Stimulated activated naive CD8-positive, alpha-beta T cell treated with anti-CD3 and anti-CD28 coated beads, Interleukin-15, amount 100 ng/mL, for 72 hours (primary cell): ENCODE measurements at places on chromosomes 2 and 18.
A peak's percentile ranks its signal among the peaks of the same experiment; 100 is the strongest.

- no peak for DNase-seq
These were observed 846.7 kb upstream of the ID2 start for GRCh38 chr2:7835151-7835550.

DNA sequence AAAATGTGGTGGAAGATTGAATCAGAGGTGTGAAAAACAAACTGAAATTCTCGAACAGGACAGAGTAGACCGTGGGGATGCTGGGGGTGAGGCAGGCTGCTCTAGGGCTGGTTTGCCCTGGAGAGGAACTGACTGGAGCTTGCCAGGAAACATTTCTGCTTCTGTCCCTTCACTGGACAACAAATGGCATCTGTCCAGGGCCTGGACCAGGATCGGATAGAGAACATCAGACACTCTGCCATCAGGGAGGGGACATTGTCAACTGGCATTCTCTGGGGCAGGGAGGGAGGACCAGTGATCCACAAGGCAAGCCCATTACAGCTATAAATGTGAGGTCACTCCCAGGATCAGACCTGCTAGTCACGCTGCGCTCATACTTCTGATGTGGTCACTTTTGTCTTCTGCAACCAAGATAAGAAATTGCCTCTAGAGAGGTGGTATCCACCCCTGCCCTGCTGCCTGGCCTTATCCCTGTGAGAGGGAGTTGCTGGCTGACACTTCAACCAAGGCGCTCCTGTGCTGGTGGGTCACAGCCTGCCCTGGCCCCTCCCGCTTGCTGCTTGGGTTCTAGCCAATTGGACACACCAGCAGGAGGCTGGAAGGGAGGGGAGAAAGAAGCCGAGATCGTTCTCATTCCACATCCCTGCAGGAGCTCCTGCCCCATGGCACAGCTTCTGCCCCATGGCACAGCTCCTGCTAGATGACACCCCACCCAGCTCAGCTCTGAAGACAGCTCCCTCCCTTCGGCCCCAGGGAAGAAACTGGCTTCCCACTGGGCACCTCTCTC is 8.7 kb downstream of the NPPC start:
- DNase-seq = no peak

- no peak for DNase-seq
These were observed 29.4 kb downstream of the SH3YL1 start for GRCh38 chr2:234421-234820.

DNA sequence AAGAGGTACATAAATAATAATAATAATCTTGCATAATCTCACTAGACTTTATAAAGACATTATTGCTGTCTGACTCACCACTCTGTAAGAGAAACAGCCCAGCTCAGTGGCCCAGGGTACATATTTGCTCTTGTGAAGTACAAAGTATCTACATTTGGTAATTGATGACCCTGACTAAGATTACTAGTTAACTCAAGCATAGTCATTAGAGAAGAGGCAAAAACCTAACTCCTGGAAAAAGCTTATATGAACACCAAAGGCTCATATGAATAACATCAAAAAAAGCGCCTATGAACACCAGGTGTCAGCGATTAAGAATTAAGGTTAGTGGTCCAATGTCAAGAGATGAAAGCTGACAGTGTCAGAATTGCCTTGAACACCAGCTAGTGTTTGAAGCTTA is 38.4 kb downstream of the RAD51AP2 start:
- no peak for DNase-seq

DNA sequence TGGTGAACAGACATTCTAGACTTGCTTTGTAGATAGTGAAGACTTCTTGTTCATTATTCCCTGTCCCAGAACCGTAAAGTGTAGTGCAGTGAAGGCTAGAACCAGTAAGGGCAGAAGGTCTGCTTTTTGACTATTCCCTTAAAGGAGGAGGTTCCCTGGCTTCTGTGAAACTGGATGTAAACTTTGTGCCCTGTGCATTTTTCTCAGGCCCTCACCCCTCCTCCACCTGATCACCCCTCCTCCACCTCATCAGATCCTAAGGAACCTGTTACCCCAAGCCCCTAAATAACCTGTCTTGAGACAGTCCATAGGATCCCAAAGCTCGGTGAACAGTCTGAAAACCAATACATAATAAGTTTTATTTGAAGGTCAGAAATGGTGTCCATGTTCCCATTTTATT is 33.7 kb downstream of the SFT2D3 start:
- DNase-seq = no peak

- no peak for DNase-seq
These were observed 480.9 kb downstream of the TSN start for GRCh38 chr2:122236152-122236874.

- no peak for DNase-seq
These were observed 61.1 kb upstream of the RND3 start for GRCh38 chr2:150548527-150548926.

DNA sequence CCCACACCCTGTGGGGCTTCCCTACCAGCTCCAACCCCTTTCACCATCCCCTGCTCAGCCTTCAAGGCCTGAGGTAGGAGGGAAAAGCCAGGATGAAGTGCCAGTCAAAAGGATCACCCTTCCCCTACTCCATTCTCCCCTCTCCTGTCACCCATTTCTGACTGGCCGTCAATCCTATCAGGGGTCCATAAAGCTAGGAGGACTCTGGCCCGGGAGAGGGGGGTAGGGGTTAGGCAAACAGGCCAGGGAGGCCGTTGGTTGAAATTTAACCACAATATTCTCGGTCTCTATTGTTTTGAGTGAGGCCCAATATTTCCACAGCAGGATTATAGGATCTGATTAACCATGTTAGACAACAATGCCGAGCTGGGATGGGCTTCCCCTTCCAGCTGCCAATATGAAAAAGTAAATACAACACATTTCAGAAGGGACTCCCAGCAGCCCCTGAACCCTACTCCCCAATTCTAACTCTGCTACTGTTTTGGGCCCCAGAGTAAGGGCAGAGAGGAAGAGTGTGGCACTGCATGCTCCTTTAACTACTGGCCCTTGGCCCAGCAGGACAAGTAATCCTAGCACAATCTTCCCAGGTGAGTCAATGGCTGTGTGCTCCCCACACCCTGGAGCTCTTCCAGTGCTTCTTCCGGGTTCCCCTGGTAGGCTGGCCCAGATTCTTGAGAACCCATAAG is 10.6 kb upstream of the IHH start:
- DNase-seq = no peak

DNA sequence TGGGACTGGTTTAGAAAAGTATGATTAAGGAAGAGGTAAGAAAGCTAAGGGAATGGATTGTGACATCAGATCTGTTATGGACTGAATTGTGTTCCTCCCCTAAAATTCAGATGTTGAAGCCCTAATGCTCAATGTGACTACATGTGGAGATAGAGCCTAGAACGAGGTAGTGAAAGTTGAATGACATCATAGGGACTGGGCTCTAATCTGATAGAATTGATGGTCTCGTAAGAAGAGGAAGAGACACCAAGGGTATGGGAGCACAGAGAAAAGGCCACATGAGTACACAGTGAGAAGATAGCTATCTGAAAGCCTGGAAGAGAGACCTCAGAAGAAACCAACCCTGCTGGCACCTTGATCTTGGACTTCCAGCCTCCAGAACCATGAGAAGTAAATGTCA is 178.3 kb downstream of the TRIB2 start:
- no peak for DNase-seq

DNA sequence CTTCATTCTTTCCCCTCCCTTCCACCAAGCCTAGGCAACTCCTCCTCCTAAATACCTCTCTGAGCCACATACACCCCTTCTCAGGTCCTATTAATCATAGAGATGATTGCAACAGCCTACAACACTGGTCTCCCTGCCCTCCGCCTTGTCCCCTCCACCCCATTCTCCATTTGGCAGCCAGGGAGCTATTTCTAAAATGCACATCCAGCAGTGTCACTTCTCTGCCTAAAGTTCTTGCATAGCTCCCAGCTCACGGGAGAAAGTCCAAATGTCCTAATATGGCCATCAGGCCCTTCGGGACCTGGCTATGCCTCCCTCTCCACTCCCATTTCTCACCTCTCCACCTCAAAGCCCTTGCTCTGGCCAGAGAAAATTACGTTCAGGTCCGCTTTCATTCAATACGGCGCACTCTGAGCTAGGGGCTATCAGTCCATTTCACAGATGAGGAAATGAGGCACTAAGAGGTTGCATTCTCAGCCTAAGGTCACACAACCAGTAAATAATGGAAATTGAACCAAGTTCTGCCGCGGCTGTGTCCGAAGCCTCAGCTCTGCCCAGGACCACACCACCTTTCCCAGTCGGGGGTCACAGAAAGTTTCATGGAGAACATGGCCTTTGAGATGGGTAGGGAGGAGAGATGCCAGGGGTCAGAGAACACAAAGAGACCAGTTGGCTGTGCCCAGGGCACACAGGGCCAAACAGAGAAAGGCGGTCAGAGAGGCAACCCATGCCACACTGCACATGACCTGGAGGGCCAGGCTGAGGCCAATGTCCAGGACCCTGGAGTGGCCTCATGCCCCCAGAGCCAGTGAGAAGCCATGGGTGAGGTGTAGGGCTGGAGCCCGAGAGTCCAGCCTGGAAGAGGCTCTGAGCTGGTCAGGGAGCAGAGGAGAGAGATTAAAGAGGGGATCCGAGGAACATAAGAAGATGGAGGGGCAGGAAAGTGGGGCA is 72.8 kb downstream of the TNS1 start:
- DNase-seq = no peak

DNA sequence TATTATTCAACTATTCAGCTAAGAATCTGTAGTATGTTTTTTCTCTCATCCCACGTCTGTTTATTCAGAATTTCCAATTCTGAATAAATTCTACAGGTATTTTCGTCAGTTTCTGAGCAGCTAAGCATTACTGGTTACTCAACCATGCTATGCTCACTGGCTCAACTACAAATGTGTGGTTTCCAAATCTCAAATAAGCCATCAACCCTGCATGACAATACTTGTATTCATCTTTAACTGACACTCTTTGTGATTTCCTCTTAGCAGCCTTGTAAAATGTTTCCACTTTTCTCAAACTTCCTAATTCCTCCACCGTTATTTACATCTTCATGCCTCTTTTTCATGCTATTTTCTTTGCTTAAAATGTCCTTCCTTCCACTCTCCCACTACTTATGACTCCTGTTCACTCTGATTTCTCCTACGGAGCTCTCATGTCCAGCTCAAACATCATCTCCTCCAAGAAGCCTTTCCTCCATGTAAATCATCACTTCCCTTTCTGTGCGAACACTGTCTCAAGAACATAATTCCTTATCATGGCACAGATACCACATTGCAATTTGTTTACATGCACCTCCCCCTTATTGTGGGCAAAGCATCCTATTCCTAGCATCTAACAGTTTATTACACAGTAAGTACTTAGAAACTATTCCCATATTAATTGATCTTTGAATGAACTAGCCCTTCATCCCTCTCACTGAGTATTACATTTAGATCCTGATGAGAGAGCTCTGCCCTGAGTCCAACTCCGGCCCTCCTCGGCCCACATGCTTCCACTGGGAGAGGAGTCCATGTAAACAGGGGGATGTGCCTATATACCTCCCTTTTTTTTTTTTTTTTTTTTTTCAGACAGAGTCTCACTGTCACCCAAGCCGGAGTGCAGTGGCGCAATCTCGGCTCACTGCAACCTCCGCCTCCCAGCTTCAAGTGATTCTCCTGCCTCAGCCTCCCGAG is 10.5 kb downstream of the CCDC88A start:
- no peak for DNase-seq

DNA sequence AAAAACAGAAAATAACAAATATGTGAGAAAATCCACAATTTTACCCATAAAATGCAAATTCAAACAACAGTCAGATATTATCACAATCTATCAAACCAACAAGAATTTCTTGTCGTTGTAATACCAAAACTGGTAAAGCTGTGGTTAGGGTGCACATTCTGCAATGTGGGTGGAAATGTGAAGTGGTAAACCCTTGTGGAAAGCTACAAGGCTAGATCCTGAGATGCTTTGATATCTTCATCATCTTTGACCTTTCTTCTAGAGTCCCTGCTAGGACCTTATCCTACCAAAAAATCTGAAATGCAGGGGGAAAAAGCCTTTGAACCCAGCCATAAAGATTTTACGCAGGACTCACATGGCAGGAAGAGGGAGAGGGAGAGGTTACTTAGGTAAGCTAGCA is 17.2 kb upstream of the ATG16L1 start:
- peak; percentile 50 for DNase-seq

DNA sequence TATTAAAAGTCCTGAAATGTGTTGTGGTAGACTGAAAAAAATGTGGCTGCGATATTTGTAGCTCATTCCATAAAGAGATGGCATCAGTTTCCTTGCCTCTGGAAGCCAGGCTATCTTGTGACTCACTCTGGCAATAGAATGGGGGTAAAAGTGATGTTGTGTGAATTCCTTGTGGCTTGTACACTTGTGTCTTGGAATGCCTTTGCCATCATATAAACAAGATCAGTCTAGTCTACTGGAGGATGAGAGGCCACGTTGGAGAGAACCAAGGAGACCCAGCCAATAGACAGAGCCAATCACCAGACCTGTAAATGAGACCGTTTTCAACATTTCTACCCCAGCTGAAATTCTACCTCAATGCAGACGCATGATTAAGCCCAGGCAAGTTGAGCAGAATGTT is 254.1 kb downstream of the TRIB2 start:
- DNase-seq = no peak

DNA sequence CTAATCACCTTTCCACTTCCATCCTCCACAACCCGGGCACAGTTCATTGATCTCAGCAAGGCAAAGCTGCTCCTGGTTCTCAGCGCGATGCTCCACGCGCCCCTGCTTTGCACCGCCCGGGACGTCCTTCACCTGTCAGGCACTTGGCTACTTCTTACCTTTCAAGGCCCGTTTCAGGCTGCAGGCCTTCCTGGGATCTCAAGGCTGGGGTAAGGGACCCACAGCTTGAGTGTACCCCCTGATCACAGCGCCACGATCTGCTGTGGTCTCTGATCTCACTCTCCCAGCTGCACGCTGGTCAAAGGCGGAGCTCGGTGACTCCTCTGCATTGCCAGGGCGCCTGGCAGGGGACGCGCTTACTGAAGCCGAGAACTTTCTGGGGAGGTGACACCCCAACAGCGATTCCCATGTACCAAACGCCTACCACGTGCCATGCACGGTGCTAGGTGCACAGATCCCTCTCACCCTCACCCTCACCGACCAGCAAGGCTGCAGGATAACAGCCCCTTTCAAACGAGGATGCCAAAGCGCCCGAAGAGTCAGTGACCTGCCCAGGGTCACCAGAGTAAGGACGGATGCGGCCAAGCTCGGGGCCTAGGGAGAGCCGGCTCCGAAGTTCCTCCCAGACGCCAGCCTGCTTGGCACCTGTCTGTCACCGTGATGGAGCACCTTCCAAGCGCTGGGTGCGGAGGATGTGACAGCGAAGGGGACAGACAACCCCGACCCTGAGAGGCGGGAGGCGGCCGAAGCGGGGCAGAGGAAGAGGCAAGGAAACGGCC is 818 bp downstream of the ITGB1BP1 start:
- peak; percentile 63 for DNase-seq

GRCh38 chr2:217794133-217794986 is 208.4 kb downstream of the TNS1 start:
- no peak for DNase-seq

DNA sequence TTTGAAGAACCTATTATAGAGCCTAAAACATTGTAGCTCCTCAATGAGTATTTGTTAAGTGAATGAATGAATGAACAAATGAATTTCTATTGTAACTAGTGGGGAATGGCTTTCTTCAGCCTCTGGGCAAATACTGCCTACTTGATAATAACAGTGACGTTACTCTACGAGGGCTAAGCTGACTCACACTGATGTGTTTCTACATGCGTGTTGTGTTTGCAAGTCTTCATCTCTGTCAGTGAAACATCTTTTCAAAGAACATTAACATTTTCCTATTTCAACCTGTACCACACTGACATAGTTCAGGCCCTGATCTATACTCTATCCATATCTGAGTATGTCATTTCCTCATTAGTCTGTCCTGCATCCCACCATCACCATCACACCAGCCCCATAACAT is 319.9 kb upstream of the ACVR2A start:
- no peak for DNase-seq
